ENCODE measurements at places on chromosomes 5 and 9. TPM values are rescaled to one million over a fixed set of nuclear protein-coding genes. Genes with fewer than 3 reads are reported as not detected.
A peak's percentile ranks its signal among the peaks of the same experiment; 100 is the strongest.

The GABRA1 gene
- total RNA-seq, result not detected

The SHISAL2B gene
- total RNA-seq, result not detected

The PLEKHG4B gene
- 0.96 TPM for total RNA-seq

The CCNO gene
- total RNA-seq, result 1.0 TPM

The PCDHGC4 gene
- total RNA-seq, result 17.6 TPM

The PCDHA10 gene
- 0.42 TPM for total RNA-seq

The FAM120AOS gene
- 34.9 TPM for total RNA-seq

The ANXA2R gene
- not detected for total RNA-seq

The EXD3 gene
- 54.0 TPM for total RNA-seq

The EDIL3 gene
- 21.5 TPM for total RNA-seq

The TAF11L10 gene
- not detected for total RNA-seq

The JAKMIP2 gene
- total RNA-seq, result not detected

DNA sequence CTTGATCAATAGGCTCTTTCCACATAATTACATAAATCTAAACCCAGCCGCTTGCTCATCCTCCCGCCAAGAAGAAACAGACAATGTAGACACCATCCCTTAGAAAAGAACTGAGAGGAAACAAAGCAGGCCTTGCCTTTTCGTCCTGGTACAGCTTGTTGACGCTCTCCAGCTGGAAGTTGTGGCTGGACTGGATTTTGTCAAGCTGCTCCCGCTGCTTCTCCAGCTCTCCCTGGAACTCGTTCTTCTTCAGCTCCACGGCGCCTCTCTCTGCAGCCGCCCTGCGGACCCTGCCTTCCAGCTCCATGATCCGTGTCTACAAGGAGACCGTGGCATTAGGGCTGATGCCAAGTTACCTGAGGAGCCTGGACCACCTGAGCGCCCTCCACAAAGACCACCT, 22.1 kb downstream of the GOLM1 start:
- H3K27ac ChIP-seq, result no peak overlapping the region
- H3K27me3 ChIP-seq, result no peaks in the 10 kb centered on the region
- no peaks in the 10 kb centered on the region for H3K4me1 ChIP-seq
- no peak for DNase-seq

DNA sequence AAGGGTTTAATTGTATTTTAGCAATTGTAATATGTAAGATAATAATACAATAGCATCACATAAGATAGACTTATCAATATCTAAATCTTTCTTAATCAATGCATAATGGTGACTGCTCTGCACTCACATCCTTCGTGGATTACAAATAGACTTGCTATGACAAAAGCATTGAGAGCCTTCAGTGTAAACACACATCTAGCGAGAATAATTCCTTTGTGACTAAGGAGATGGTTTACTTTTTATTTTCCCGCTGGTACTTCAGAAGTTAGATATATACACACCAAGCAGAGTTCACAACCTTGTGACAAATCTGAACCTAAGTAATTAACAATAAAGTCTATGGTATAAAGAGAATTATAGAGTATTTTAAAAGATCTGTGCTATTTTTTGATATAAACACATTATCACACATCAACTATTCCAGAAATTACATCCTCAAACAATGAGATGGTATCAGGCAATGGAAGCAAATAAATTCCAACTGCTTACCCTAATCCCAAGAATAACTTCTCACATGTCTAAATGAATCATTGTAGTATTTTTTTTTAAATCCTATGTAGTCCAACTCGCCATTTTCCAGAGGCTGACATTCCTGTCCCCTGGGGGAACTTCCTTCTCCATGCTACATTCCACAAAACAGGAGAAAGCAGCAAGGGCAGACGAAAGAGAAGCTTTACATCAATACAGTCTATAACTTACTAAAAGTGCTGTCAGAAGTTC, 51.2 kb downstream of the MAPKAP1 start:
- H3K27me3 ChIP-seq, result no peaks in the 10 kb centered on the region
- H3K36me3 ChIP-seq, result no peaks in the 10 kb centered on the region
- H3K4me1 ChIP-seq, result peaks cover 3% of the 10 kb centered on the region
- no peak for DNase-seq
- no peak overlapping the region for H3K27ac ChIP-seq

DNA sequence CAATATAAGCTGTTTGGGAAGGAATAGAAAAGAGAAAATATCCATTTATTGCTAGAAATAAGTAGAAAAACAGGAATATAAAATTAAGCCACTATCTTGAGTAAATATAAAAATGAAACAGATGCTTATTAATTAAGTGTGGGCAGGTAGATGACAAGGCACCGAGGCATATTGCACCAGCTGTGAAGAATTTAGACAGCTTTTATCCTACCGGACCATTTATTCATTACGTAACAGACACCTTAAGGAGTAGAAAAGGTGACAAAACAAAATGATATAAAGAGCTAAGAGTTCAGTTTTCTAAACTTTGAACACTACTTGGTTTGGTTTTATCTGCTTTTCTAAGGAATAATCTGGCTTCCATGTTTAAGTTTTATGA, 404.1 kb downstream of the PTPRD start:
- H3K36me3 ChIP-seq, result no peaks in the 10 kb centered on the region
- H3K27ac ChIP-seq, result no peak overlapping the region
- no peaks in the 10 kb centered on the region for H3K4me1 ChIP-seq
- no peaks in the 10 kb centered on the region for H3K27me3 ChIP-seq
- H3K4me3 ChIP-seq, result peak overlapping the region; percentile 15

DNA sequence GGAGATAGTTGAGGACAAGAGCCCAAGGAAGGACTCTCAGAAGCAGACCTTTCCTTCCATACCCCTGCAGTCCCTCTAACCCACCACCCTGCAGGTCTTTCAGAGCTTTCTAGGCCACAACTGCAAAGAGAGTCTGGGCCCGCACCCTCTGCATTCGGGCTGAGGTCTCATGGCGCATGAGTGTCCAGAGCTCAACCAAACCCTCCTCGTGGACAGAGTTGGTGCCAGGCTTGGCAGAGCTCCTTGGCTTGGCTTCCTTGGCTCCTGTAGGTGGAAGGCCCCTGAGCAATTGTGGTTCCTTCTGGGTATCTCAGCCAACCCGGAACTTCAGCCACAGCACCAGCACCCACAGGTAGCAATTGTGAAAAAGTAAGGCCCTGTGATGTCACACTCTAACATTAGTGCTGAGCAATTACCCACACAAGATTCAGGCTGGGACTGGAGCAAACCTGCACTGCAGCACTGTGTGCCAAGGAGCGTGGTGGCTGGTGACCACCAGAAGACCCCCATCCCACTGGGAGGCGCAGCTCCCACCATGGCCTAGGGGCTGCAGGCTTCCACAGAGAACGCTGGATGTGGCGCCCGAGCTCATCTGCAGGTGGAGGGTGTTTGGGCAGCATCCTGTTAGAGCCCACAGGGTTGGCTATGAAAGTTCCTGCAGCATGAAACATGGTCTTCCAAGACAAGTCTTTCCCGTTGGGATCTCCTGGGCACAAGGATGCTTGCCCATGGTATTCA, 38.8 kb downstream of the FOXI1 start:
- H3K4me1 ChIP-seq, result no peaks in the 10 kb centered on the region
- DNase-seq, result no peak
- no peak overlapping the region for H3K27ac ChIP-seq
- H3K27me3 ChIP-seq, result no peaks in the 10 kb centered on the region

DNA sequence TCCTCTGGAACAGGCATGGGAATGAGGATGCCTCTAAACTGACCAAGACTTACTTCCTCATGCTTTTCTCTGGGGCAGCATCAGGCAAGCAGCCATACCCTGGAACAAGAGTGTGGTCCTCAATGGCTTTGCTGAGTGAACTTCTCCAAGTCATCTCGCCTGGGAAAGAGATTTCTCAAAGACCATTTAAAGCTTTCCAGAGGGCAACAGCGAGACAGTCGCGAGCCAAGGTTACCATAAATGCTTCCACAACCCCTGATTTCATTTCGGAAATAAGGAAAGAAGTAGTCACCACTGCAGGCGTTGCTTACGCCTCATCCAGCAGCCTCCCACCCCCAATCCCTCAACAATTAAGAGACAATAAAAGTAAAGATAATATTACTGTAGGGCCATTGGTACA, 1.1 kb upstream of the SNCAIP start:
- no peaks in the 10 kb centered on the region for H3K27me3 ChIP-seq
- H3K27ac ChIP-seq, result peak overlapping the region; percentile 66
- H3K36me3 ChIP-seq, result no peaks in the 10 kb centered on the region
- H3K4me1 ChIP-seq, result peaks cover 13% of the 10 kb centered on the region
- H3K4me3 ChIP-seq, result peak overlapping the region; percentile 76

- H3K4me1 ChIP-seq, result no peaks in the 10 kb centered on the region
- H3K36me3 ChIP-seq, result peaks cover 3% of the 10 kb centered on the region
Observed at GRCh38 chr5:38825494-38825893, 20.3 kb upstream of the OSMR start.

DNA sequence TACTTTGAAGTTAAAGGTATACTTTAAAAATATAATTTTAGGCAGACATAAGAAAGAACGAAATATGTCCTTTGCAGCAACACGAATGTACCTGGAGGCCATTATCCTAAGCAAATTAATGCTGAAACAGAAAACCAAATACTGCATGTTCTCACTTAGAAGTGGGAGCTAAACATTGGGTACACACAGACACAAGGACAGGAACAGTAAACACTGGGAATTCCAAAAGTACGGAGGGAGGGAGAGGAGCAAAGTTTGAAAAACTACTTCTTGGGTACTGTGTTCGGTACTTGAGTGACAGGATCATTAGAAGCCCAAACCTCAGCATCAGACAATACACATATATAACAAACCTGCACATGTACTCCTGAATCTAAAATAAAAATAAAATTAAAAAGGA, 40.9 kb downstream of the TJP2 start:
- no peak overlapping the region for H3K27ac ChIP-seq
- no peaks in the 10 kb centered on the region for H3K27me3 ChIP-seq
- no peaks in the 10 kb centered on the region for H3K4me1 ChIP-seq
- DNase-seq, result no peak
- no peak overlapping the region for H3K4me3 ChIP-seq

DNA sequence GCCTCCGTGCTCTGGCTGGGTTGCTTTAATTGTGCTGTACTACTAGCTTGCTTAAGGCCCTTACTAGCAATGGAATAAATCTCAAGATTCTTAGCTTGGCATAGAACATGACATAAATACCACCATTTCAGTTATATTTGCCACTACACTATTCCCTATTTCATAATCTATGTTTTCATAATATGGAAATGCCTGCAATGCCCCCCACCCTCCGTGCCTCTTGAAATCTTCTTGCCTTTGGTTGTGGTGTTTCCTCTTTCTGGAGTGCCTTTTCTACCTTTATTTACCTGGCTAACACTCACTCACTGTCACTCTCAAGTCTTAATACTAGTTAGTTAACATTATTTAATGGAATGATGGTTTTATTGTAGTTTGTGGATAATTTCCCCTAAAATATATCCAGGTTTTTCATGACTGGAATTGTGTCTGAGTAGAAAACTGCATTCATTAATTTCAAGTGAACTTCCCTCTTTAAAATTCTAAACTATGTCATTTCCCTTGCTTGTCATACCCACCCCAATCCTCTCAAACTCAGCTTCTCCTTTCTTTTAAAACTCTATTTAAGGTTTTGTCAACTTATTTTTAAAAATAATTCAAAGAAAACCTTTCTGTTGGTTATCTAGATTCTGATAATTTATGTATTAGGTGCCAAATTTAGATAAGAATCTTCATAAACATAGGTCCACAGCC, 521.7 kb upstream of the DAB2 start:
- no peak overlapping the region for H3K4me3 ChIP-seq
- H3K4me1 ChIP-seq, result peaks cover 4% of the 10 kb centered on the region
- DNase-seq, result no peak
- H3K36me3 ChIP-seq, result no peaks in the 10 kb centered on the region

DNA sequence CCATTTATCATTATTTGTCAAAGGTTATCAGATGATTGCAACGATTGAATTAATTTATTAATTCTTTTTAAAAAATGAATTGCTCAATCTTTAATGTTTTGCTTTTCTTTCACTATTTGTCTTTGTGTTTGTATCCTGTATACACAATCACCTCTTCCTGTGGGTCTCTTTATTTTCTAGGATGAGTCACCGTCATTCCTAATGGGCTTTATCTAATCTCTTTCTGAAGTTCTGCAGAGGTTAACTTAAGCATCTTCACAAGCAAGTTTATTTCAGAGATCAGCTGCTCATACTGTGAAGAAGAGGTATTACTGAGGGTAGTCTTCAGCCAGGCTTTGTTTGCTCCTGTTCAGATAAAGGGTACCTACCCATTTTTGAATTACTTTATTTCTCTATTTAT, 323.9 kb downstream of the NNT start:
- no peak for DNase-seq
- H3K27me3 ChIP-seq, result no peaks in the 10 kb centered on the region
- no peak overlapping the region for H3K4me3 ChIP-seq
- H3K36me3 ChIP-seq, result no peaks in the 10 kb centered on the region

DNA sequence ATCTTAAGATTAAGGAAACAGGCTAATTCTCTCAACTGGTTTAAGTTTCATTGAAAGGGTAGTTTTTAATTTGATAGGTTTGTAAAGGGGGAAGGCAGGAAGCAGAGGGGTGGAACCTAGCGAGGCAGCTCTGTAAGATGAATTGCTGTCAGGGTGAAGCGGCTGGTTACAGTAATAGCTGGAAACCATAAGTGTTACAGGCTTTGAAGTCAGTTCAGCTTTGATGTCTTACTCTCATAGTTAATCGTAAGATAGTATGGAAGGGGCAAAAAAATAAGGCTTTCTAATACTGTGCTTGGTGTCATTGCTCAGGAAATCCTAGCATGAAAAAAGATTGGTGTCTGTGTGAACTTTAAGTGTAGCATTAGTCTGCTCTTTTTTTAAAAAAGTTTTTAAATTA, 20.3 kb downstream of the POU5F2 start:
- no peaks in the 10 kb centered on the region for H3K36me3 ChIP-seq
- no peaks in the 10 kb centered on the region for H3K27me3 ChIP-seq
- H3K27ac ChIP-seq, result no peak overlapping the region
- H3K4me1 ChIP-seq, result no peaks in the 10 kb centered on the region

- H3K4me3 ChIP-seq, result no peak overlapping the region
- H3K4me1 ChIP-seq, result peaks cover 68% of the 10 kb centered on the region
- no peaks in the 10 kb centered on the region for H3K36me3 ChIP-seq
- H3K27ac ChIP-seq, result peak overlapping the region; percentile 81
- DNase-seq, result peak; percentile 59
Observed at GRCh38 chr9:113566712-113567071, 103.2 kb downstream of the RGS3 start.

DNA sequence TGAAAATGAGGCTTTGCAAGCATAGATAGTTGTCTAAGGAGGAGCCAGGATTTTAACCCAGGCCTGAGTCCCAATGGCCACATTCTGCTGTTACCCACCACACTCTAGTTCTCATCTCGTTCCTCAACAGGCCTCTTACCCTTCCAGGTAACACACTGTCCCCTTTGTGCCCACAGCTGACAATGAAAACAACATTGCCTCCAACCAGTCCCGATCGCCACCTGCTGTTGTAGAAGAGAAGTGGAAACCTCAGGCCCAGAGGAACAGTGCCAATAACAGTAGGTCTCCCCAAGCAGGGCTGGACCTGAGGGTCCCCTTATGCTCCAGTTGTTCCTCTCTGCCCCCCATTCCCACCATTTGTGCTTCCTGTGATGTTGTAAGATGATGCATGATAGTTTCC, 30.4 kb downstream of the AMBP start:
- no peaks in the 10 kb centered on the region for H3K4me1 ChIP-seq
- H3K36me3 ChIP-seq, result peaks cover 23% of the 10 kb centered on the region
- no peak overlapping the region for H3K27ac ChIP-seq

GRCh38 chr9:87158765-87159164, 211.5 kb upstream of the GAS1 start:
- H3K4me3 ChIP-seq, result no peak overlapping the region
- DNase-seq, result no peak
- no peaks in the 10 kb centered on the region for H3K27me3 ChIP-seq
- no peak overlapping the region for H3K27ac ChIP-seq
- peaks cover 4% of the 10 kb centered on the region for H3K4me1 ChIP-seq
- H3K36me3 ChIP-seq, result no peaks in the 10 kb centered on the region

- H3K27ac ChIP-seq, result no peak overlapping the region
- DNase-seq, result no peak
- no peaks in the 10 kb centered on the region for H3K27me3 ChIP-seq
- H3K4me3 ChIP-seq, result no peak overlapping the region
- peaks cover 58% of the 10 kb centered on the region for H3K36me3 ChIP-seq
Observed at GRCh38 chr5:112869948-112870347, 8.9 kb downstream of the SRP19 start.
